ENCODE measurements at places on chromosomes 7 and 10.

DNA sequence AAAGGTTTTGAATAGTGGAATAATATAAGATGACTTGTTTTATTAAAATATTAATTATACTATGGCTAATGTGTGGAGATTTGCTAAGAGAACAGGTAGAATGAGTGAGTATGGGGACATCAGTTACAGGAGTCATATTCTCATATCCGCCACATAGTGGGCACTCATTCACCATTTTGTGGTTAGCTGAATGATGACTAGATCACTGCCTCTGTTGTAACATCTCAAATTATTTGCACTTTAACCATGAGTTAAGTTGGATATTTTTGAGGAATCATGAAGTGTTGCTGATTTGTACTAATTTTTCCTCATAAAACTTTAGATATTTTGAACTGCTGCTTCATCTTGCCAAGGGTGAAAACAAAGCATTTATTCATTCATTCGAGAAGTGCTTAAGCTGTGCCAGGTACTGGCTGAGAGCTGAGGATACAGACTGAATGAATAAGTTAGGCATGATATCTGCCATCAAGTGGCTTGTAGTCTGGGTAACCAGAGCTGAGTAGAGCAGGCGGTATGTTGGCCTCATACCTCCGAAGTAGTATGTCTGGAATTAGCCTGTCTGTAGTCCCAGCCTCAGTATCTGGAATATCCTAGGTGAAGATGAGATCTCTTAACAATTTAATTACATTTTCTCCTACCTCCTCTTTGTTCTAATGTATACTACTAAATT lies 100.5 kb downstream of the ZEB1 start:
- no peak for DNase-seq

DNA sequence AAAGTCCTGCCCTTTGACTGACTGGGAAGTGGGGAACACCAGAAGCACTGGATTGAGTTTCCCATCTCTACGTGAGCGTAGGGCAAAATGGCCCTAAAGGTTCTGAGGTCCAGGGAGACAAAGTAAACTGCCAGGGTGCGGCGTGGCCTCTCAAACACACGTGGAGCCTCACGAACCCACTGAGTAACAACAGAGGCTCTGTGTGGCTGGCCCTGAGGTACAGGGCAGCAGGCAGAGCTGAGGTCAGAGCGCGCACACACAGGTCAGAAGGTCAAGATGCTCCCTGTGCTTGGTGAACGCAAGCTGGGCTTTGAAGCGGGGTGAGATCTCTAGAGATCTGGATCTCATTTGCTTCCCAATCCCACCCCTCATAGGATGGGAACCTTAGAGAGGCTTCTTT lies 99.0 kb upstream of the ZMIZ1 start:
- DNase-seq, result no peak

DNA sequence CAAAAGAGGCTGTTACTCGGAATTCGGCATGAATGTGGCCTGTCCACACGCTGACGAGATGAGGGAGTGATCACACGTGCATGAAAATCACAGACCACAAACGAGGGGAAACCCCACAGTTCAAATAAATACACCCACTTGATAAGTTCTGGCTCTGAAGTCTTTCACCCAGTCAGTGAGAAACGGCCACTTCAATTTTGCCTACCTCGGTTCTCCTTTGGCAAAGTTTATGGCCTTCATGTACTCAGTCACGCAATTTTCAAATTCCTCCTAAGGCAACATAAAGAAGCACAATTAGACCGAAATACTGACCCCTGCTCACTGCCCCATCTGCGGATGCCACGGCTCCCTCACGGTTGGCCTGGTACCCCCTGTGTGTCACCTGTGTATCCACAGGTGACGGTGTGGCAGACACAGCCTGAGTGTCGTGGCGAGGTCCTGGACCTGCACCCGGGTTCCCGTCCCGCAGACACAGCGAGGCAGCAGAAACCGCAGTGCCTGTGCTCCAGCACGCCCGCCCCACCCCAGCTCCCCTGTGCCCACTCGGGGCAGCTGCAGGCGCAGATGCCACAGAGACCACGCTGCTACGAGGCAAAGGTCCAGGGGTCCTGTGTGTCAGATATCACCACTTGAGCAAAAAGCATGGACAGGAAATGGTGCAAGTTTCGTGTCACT lies 1.4 kb downstream of the CFAP46 start:
- DNase-seq, result no peak

DNA sequence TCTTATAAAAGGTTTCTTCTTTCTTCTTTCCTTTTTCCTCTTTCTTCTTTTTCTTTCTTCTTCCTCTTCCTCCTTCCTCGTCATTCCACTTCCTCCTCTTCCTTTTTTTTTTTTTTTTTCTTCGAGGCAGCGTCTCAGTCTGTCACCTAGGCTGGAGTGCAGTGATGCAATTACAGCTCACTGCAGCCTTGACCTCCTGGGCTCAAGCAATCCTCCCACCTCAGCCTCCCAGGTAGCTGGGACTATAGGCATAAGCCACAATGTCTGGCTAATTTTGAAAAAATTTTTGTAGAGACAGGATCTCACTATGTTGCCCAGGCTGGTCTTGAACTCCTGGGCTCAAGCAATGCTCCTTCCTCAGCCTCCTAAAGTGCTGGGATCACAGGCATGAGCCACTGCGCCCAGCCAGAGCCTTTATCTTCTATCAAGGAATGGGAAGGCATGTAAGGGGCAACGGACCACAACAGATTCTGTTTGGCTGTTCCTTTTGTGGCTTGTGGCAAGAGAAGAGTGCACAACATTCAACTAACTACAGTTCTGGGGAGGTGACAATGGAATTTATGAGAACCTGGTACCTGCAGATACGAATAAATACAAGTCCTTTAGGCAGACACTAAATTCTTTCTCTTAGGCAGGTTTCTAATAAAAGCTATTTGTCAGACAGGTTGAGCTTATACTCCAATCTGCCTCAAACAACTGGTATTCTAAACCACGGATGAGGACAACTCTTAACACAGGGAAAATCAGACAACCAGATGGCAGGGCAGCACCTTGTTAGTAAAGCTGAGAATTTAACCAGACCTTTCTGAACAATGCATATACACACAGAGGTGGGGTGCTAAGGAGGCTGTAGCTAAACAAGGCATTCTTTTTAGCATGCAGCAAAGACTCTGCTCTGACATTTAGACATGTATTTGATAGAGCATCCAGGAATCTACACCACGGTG lies 100.3 kb downstream of the DOCK4 start:
- DNase-seq, result no peak

- no peak for DNase-seq
Measured at GRCh38 chr10:48470115-48470892, 134.6 kb downstream of the ARHGAP22 start.

GRCh38 chr7:116173051-116174028 lies 37.0 kb upstream of the TES start:
- no peak for DNase-seq

- no peak for DNase-seq
Measured at GRCh38 chr7:100538348-100538653, 702 bp upstream of the AGFG2 start.

- DNase-seq, result no peak
Measured at GRCh38 chr7:42574685-42575084, 337.2 kb downstream of the C7orf25 start.

DNA sequence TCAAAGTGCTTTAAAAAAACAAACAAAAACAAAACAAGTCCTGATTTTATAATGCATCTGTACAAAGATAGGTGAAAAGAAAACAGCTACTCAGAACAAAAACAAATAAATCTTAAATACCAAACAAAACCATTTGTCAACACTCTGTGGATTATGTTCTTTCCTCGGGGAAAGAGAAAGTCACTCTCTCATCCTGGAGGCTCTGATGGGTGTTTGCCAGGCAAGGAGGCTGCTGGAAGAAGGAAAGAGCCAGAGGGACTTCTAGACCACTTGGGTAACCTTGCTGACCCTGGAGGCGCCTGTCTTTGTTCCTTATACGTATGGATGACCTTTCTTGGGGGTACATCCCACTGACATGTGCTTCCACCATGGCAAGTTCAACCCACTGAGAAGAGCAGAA lies 92.8 kb downstream of the ZRANB1 start:
- DNase-seq, result no peak

DNA sequence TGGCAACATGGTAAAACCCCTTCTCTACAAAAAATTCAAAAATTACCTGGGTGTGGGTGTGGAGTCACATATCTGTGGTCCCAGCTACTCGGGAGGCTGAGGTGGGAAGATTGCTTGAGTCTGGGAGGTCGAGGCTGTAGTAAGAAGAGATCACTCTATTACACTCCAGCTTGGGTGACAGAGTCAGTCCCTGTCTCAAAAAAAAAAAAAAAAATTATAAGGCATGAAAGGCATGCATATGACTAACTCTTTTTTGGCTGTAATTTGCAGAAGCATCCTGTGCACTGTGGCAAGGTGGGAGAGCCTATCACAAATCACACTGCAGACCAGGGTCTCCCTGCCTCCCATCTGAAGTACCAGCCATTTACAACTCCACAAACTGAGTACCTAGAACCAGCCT lies 14.1 kb upstream of the MYPN start:
- DNase-seq, result no peak

- no peak for DNase-seq
Measured at GRCh38 chr10:18557960-18558359, 93.4 kb downstream of the NSUN6 start.

- no peak for DNase-seq
Measured at GRCh38 chr7:69365651-69366192, 232.6 kb upstream of the AUTS2 start.

DNA sequence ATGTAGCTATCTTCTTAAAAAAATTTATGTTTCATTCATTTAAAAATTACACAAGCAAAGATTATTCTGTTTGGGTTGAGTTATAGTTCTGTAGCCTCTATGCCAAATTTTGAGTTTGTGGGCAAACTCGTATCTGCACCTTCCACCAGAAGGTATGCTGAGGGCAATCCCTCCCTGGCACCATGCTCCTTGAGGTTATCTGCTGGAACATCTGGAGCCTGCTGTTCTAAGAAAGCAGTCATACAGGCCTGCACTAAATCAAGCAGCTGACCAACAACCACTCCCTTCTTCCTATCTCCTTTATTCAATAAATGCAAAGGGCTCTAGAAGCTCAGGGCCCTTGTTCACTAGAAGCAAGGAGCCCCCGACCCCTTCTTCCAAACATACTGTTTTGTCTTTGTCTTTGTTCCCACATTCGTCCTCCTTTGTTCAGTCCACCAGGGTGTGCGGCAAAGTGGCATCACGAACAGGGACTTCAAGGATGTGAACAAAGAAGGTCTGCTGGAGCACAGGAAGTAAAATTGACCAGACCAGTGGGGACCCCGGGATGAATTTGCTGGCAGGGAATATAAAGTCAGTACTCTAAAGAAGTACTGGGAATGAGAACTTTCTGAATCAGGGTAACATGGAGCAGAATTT lies 36.4 kb downstream of the OR13A1 start:
- no peak for DNase-seq

GRCh38 chr10:132252412-132252811 lies 55.3 kb downstream of the STK32C start:
- no peak for DNase-seq

GRCh38 chr10:98457721-98458120 lies 11.0 kb upstream of the HPS1 start:
- no peak for DNase-seq

- no peak for DNase-seq
Measured at GRCh38 chr7:69553190-69553589, 45.1 kb upstream of the AUTS2 start.

GRCh38 chr10:73248259-73248724 lies 1.2 kb upstream of the DNAJC9 start:
- no peak for DNase-seq

GRCh38 chr7:151468217-151469018 lies 28.5 kb upstream of the CRYGN start:
- DNase-seq, result no peak

DNA sequence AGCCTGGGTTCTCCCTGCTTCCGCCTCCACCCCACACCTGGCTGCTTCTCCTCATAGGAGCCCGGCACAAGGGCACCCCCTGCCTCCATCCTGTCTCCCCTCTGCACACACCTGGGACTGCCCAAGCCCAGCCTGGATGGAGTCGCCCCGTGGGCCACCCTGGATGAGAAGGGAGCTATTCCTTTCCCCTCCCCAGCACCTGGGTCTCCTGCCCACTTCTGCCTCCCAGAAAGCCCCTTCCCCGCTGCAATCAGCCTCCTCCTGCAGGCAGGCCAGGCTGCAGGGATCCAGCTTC lies 45.2 kb downstream of the ELFN1 start:
- no peak for DNase-seq

DNA sequence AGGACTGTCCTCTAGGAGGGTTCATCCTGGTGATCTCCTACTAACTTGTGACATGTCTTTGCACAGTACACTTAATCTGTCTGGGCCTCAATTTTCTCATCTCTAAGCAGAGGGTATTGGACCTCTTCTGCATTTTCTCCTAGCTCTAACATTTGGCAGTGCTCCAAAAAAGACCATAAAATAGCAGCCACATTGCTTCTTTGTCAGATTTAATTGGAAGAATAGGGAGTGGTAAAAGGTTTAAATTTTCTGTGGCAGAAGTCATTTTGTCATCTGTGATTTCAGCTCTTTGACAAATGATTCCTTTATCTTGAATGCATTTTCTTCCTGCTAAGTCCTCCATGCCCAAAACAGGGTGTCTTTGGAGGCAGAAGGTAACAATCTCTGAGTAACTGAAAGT lies 289.9 kb upstream of the LRGUK start:
- DNase-seq, result no peak

Data from activated naive CD8-positive, alpha-beta T cell treated with anti-CD3 and anti-CD28 coated beads, Interleukin-2, amount 50 U/mL, for 16 hours (primary cell).